A549 treated with Mapracorat at 1 μM for 4 hours (cell line): ENCODE measurements at places on chromosomes 7 and 10. TPM values are rescaled to one million over a fixed set of nuclear protein-coding genes. Genes with fewer than 3 reads are reported as not detected.

Gene BTBD16
- 0.28 to 0.88 TPM (median 0.57 TPM) in 5 replicates for total RNA-seq

Gene CD36
- 0.27 to 0.32 TPM (median 0.28 TPM) in 3 of 5 replicates, not detected in the others for total RNA-seq

Gene PTF1A
- total RNA-seq = not detected in 5 replicates

Gene RSPH10B2
- 0.17 TPM in 1 of 5 replicates, not detected in the others for total RNA-seq

Gene MYOZ1
- not detected in 5 replicates for total RNA-seq

Gene SCART1
- total RNA-seq = 0.07 to 0.24 TPM (median 0.16 TPM) in 5 replicates

Gene ASZ1
- not detected in 5 replicates for total RNA-seq

Gene SFTPA1
- not detected in 5 replicates for total RNA-seq

Gene GIMAP5
- total RNA-seq = 0.08 TPM in 1 of 5 replicates, not detected in the others

Gene SUN3
- 0.19 TPM in 1 of 5 replicates, not detected in the others for total RNA-seq

Gene HMX2
- 0.08 to 0.23 TPM (median 0.14 TPM) in 4 of 5 replicates, not detected in the other for total RNA-seq

Gene PNLIP
- total RNA-seq = 0.11 to 0.12 TPM in 2 of 5 replicates, not detected in the others

Gene CDK1
- 78.8 to 100 TPM (median 89.5 TPM) in 5 replicates for total RNA-seq

Gene ZNF365
- total RNA-seq = 0.95 to 1.5 TPM (median 1.0 TPM) in 5 replicates

Gene PITX3
- total RNA-seq = 0.41 to 1.2 TPM (median 0.69 TPM) in 5 replicates

Gene HBP1
- total RNA-seq = 14.2 to 22.2 TPM (median 20.4 TPM) in 5 replicates

Gene GJD4
- 0.08 to 0.10 TPM in 2 of 5 replicates, not detected in the others for total RNA-seq
